ENCODE measurements at places on chromosomes 12 and 14. TPM values are rescaled to one million over a fixed set of nuclear protein-coding genes. Genes with fewer than 3 reads are reported as not detected.

DNA sequence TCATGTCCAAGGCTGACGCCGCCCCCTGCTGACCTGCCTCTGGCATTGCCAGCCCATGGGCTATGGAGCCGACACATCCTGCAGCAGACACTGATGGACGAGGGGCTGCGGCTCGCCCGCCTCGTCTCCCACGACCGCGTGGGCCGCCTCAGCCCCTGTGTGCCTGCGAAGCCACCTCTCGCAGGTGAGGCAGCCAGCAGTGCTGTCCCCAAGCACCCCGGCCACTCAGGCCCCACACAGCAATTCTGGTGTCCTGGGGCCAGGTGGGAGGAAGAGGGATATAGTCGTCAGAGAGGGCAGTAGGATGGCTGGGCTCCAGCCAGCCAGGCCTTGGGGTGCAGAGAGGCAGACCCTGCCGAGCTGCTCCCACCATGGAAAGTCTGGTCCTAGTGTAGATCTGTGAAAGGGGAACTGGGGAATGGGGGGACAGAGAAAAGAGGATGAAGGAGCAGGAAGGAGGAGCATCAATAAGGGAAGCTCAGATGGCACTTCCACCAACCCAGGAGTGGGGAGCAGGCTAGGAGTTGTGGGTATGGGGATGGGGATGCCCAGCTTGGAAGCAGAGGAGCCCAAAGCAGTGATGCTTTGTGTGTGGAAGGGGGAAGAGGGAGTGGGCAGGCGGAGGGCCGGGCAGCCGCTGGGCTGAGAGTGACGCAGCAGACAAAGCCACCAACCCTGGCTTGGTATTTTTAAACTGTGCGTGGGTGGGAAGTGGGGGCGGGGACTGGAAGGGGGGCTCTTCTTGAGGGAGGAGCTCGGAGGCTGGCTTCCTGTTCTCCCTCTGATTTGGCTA is 4.7 kb downstream of the NAB2 start:
- H3K36me3 ChIP-seq: peaks cover 52% of the 10 kb centered on the region
- no peak overlapping the region for H3K4me3 ChIP-seq
- peaks cover 31% of the 10 kb centered on the region for H3K4me1 ChIP-seq
- peak overlapping the region; percentile 25 for H3K27ac ChIP-seq

DNA sequence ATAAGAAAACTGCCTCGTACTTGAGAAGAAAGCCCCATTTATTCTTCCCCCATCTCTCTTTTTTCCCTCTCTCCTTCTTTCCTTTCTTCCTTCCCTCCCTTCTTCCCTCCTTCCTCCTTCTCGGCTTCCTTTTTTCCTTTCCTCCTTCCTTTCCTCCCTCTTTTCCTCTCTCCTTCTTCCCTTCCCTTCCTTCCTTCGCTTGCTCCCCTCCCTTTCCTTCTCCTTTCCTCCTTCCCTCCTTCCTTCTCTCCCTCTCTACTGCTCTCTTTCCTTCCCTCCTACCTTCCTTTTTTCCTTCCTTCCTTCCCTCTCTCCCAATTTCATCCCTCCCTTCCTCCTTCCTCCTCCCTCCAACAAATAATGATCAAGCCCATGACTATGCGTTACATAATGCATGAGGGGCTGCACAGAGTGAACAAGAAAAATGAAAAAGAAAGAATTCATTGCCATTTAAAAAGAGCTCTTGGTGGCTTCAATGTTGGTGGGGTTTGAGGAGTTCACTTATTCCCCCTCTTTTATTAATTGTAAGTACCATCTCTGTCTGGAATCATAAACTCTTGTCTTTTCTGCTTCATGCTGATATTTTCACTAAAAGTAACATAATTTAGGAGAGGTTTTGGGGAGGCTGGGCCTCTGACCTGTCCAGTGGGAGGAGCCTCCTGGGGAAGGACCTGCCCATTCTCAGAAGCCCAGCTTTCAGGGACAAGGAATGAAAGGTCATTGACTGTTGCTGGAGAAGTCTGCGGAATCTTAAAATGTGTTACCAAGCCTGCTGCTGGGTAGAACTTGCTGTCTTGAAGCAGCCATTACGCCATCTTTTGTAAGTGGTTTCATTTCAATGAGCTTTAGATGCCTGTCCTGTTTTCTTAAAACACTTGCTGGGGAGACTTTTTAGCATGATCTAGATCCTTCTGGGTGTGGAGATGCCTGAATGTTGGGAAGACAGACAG is 144.3 kb downstream of the CHST11 start:
- no peaks in the 10 kb centered on the region for H3K4me1 ChIP-seq
- H3K27me3 ChIP-seq: no peaks in the 10 kb centered on the region
- no peak overlapping the region for H3K27ac ChIP-seq
- no peak overlapping the region for H3K4me3 ChIP-seq
- no peak for DNase-seq

The KRT77 gene
- total RNA-seq: not detected

- no peaks in the 10 kb centered on the region for H3K4me1 ChIP-seq
- no peak overlapping the region for H3K4me3 ChIP-seq
- no peak for DNase-seq
- no peaks in the 10 kb centered on the region for H3K36me3 ChIP-seq
These were observed 361.9 kb upstream of the TMTC1 start for GRCh38 chr12:30145684-30146032.

The TAS2R13 gene
- 0.51 TPM for total RNA-seq

DNA sequence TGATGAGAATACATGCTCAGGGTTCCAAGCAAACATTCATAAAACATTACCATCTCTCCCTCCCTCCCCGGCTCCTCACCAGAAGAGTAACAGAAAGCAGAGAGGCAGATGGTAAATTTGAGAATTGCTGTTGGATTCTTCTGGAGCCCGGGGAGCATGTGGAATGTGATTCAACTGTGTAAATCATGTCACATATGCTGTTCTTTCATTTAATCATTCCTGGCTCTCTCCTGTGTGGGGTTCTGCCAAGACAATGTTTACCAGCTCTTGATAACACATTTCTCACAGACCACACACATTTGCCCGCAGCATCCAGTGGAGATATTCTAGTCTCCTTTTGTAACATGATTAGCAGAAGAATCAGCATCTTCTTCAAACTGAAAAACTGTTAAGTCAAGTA is 23.4 kb upstream of the NR2C1 start:
- no peak overlapping the region for H3K27ac ChIP-seq
- peaks cover 2% of the 10 kb centered on the region for H3K4me1 ChIP-seq
- peaks cover 3% of the 10 kb centered on the region for H3K36me3 ChIP-seq
- H3K27me3 ChIP-seq: no peaks in the 10 kb centered on the region
